ENCODE measurements at places on chromosomes 12 and 14. TPM values are rescaled to one million over a fixed set of nuclear protein-coding genes. Genes with fewer than 3 reads are reported as not detected.

Gene M6PR
- 94.2 TPM for total RNA-seq

Gene PMEL
- total RNA-seq = 0.16 TPM

Gene RPGRIP1
- total RNA-seq = 0.30 TPM

Gene AACS
- total RNA-seq = 11.5 TPM

Gene ZNF891
- 1.1 TPM for total RNA-seq

Gene ANKRD13A
- total RNA-seq = 20.0 TPM

Gene SLC6A15
- not detected for total RNA-seq

Data from left ventricle myocardium inferior (tissue), 1 donor.